ENCODE measurements at places on chromosomes 16 and 17. TPM values are rescaled to one million over a fixed set of nuclear protein-coding genes. Genes with fewer than 3 reads are reported as not detected.

HBA1 gene
- total RNA-seq: 3,010 TPM

CLCN7 gene
- 34.8 TPM for total RNA-seq

GRIN2C gene
- total RNA-seq: 0.69 TPM

FOXJ1 gene
- total RNA-seq: 0.30 TPM

CCL16 gene
- total RNA-seq: not detected

CACNG1 gene
- 5.4 TPM for total RNA-seq

CCT6B gene
- 3.2 TPM for total RNA-seq

CES1 gene
- 2.9 TPM for total RNA-seq

NACA2 gene
- not detected for total RNA-seq

NXPH3 gene
- 0.89 TPM for total RNA-seq

TAT gene
- total RNA-seq: not detected

CACNG3 gene
- not detected for total RNA-seq

HOXB5 gene
- total RNA-seq: 0.59 TPM

RGS9 gene
- 4.6 TPM for total RNA-seq

PSKH1 gene
- 8.3 TPM for total RNA-seq

AKAP1 gene
- 28.7 TPM for total RNA-seq

GPATCH8 gene
- 32.4 TPM for total RNA-seq

MT1F gene
- total RNA-seq: 0.49 TPM

SPSB3 gene
- 32.7 TPM for total RNA-seq

VTN gene
- 0.20 TPM for total RNA-seq

ABCC11 gene
- 0.20 TPM for total RNA-seq

KIFC3 gene
- total RNA-seq: 21.3 TPM

MYOCD gene
- 1.9 TPM for total RNA-seq

CA5A gene
- not detected for total RNA-seq

IGF2BP1 gene
- 1.5 TPM for total RNA-seq

TNFAIP1 gene
- 19.0 TPM for total RNA-seq

CEMP1 gene
- total RNA-seq: not detected

CIBAR2 gene
- total RNA-seq: not detected

SMIM36 gene
- not detected for total RNA-seq

EXOC3L1 gene
- total RNA-seq: 1.7 TPM

PRSS33 gene
- total RNA-seq: not detected

PRR11 gene
- 4.0 TPM for total RNA-seq

PER1 gene
- total RNA-seq: 83.5 TPM

MYH13 gene
- under 0.01 TPM for total RNA-seq

All from skin of body (tissue), 3 donors.